Suprapubic skin (tissue), 4 donors: ENCODE measurements at places on chromosomes 1 and 21. TPM values are rescaled to one million over a fixed set of nuclear protein-coding genes. Genes with fewer than 3 reads are reported as not detected.
A peak's percentile ranks its signal among the peaks of the same experiment; 100 is the strongest.

The RSPH1 gene
- 0.81 TPM for total RNA-seq

The FCRL1 gene
- total RNA-seq = not detected

The FCRL2 gene
- total RNA-seq = not detected

The TMPRSS3 gene
- 1.6 TPM for total RNA-seq

The GJA8 gene
- total RNA-seq = not detected

The ORC1 gene
- total RNA-seq = 2.9 TPM

The CBS gene
- total RNA-seq = 7.1 TPM

The CACNA1S gene
- not detected for total RNA-seq

The LRIF1 gene
- 11.5 TPM for total RNA-seq

The THEM5 gene
- total RNA-seq = 89.7 TPM

The TNNI3K gene
- total RNA-seq = 0.76 TPM

The LAD1 gene
- 229 TPM for total RNA-seq

The CAPN8 gene
- 3.9 TPM for total RNA-seq

The CD84 gene
- total RNA-seq = 1.2 TPM

The TBX15 gene
- 3.3 TPM for total RNA-seq

The UTS2 gene
- total RNA-seq = not detected

The CYP4Z1 gene
- total RNA-seq = 0.81 TPM

GRCh38 chr1:88549536-88549935, 134.5 kb upstream of the PKN2 start:
- no peak overlapping the region for H3K4me3 ChIP-seq
- DNase-seq = no peak
- H3K27me3 ChIP-seq = no peaks in the 10 kb centered on the region

DNA sequence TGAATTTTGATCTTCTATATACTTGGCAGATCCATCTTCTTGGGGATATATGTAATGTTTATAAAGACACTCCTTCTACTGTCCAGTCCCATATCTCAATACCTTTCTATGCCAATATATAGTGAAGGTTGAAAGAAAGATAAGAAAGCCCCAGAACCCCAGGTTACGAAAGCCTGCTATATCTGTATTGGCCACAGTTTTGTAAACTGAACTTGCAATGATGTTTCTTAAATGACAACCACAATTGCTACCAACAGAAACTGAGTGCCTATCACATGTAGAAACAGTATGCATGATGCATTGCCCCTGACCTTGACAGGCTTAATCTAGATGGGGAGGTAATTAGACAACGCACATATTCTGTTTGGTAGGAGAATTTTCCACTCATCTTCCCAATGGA, 7.8 kb upstream of the RIMKLA start:
- no peaks in the 10 kb centered on the region for H3K36me3 ChIP-seq
- DNase-seq = no peak
- peaks cover 5% of the 10 kb centered on the region for H3K4me1 ChIP-seq
- no peak overlapping the region for H3K27ac ChIP-seq

DNA sequence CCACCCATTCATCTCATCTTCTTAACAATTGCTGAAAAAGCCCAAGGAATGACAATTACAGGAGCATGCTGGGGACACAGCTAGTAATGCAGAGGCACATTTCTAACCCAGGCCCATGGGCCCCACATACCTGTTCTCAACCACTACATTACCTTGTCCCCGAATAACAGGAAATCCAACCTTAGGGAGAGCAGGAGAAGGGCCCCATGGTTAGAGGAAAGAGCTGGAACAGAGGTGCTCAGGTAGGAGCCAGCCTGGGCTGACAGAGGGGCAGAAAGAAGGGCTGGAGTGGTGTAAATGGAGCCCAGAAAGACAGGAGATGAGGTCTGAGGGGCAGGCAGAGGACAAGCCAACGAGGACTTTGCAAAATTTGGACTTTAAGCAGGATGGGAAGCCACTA, 11.4 kb upstream of the S100A8 start:
- H3K4me3 ChIP-seq = no peak overlapping the region
- no peaks in the 10 kb centered on the region for H3K4me1 ChIP-seq
- no peak overlapping the region for H3K27ac ChIP-seq
- no peak for DNase-seq

DNA sequence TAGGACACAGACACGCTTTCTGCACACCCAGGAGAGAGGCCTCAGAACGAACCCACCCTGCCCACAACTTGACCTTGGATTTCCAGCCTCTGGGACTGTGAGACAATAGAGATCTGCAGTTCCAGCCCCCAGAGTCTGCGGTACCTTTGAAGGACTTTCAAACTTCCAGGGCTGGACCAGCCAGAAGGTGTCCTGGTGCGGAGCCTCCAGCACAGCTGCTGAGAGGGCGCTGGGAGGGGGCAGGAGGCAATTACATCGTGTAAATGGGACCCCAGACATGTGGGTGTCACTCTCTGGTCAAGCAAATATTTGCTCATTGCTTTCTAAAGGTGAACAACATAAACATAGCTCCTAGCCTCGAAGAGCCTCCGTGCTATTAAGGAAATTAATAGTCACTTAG, 58.7 kb upstream of the ACTRT2 start:
- no peak for DNase-seq
- H3K36me3 ChIP-seq = no peaks in the 10 kb centered on the region
- H3K4me1 ChIP-seq = no peaks in the 10 kb centered on the region
- H3K27ac ChIP-seq = no peak overlapping the region
- H3K27me3 ChIP-seq = peaks cover 22% of the 10 kb centered on the region

- no peak overlapping the region for H3K4me3 ChIP-seq
- peaks cover 7% of the 10 kb centered on the region for H3K27me3 ChIP-seq
- no peaks in the 10 kb centered on the region for H3K36me3 ChIP-seq
- peaks cover 14% of the 10 kb centered on the region for H3K4me1 ChIP-seq
- no peak overlapping the region for H3K27ac ChIP-seq
These were observed 100.2 kb upstream of the RGS1 start for GRCh38 chr1:192475329-192475728.

- no peak overlapping the region for H3K4me3 ChIP-seq
- no peaks in the 10 kb centered on the region for H3K27me3 ChIP-seq
- H3K27ac ChIP-seq = no peak overlapping the region
- DNase-seq = no peak
These were observed 33.0 kb downstream of the CAMK1G start for GRCh38 chr1:209616366-209617046.

GRCh38 chr1:54627196-54627595, 3.9 kb upstream of the FAM151A start:
- no peaks in the 10 kb centered on the region for H3K36me3 ChIP-seq
- no peaks in the 10 kb centered on the region for H3K27me3 ChIP-seq
- no peak for DNase-seq
- H3K4me3 ChIP-seq = no peak overlapping the region

DNA sequence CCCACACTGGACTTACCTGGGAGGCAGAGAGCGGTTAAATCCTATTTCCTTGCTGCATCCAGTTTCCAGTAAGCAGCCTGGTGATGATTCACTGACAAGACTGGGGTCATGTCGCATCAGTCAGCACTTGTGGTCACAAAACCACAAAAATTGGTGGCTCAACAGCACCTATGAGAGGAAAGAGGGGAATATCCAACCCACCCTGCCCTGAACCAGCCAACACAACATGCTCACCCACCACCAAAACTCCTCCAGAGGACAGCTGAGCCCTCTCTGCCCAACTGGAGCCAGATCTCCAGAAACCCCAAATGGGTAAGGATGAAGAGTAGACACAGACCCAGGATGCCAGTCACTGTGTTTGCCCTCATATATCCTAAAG, 64.0 kb downstream of the CD46 start:
- H3K27ac ChIP-seq = no peak overlapping the region
- peaks cover 94% of the 10 kb centered on the region for H3K4me1 ChIP-seq
- peaks cover 69% of the 10 kb centered on the region for H3K36me3 ChIP-seq
- H3K27me3 ChIP-seq = no peaks in the 10 kb centered on the region
- DNase-seq = peak; percentile 50

- DNase-seq = no peak
- peak overlapping the region; percentile 80 for H3K4me3 ChIP-seq
- peaks cover 56% of the 10 kb centered on the region for H3K4me1 ChIP-seq
- H3K36me3 ChIP-seq = peaks cover 14% of the 10 kb centered on the region
These were observed 2.6 kb downstream of the PUM1 start for GRCh38 chr1:31062867-31063380.

- DNase-seq = no peak
- no peak overlapping the region for H3K4me3 ChIP-seq
- no peak overlapping the region for H3K27ac ChIP-seq
- H3K36me3 ChIP-seq = no peaks in the 10 kb centered on the region
- H3K4me1 ChIP-seq = no peaks in the 10 kb centered on the region
These were observed 6.6 kb downstream of the PAPPA2 start for GRCh38 chr1:176469450-176470010.

- H3K4me1 ChIP-seq = no peaks in the 10 kb centered on the region
- no peak overlapping the region for H3K4me3 ChIP-seq
- H3K27ac ChIP-seq = no peak overlapping the region
- no peaks in the 10 kb centered on the region for H3K27me3 ChIP-seq
- no peak for DNase-seq
These were observed 239.3 kb upstream of the KCNK2 start for GRCh38 chr1:214843281-214843680.

DNA sequence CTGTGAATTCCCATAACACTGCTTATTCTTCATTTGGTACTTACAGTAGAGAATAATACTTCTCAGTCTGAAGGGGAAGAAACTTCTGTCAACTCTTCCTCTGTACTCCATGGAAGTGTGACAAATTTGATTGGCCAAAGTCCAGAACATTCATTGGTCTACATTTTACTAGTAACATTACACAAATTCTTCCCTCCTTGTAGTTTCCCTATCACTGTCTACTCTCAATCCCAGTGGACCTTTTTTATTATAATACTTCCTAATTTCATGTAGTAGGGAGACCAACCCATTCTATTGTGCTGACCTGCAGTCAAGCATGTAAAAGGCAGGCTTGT, 74.7 kb downstream of the ALG6 start:
- no peak for DNase-seq
- H3K27me3 ChIP-seq = no peaks in the 10 kb centered on the region
- H3K36me3 ChIP-seq = no peaks in the 10 kb centered on the region
- H3K27ac ChIP-seq = no peak overlapping the region

GRCh38 chr1:176959191-176959820, 205.2 kb downstream of the ASTN1 start:
- no peak overlapping the region for H3K27ac ChIP-seq
- no peaks in the 10 kb centered on the region for H3K4me1 ChIP-seq
- DNase-seq = no peak
- H3K36me3 ChIP-seq = no peaks in the 10 kb centered on the region
- peaks cover 6% of the 10 kb centered on the region for H3K27me3 ChIP-seq
- no peak overlapping the region for H3K4me3 ChIP-seq

GRCh38 chr1:64398936-64399335, 71.0 kb upstream of the CACHD1 start:
- no peak for DNase-seq
- H3K4me3 ChIP-seq = no peak overlapping the region
- no peak overlapping the region for H3K27ac ChIP-seq
- H3K27me3 ChIP-seq = no peaks in the 10 kb centered on the region
- no peaks in the 10 kb centered on the region for H3K4me1 ChIP-seq

GRCh38 chr1:228004331-228004855, 2.4 kb upstream of the WNT3A start:
- no peak overlapping the region for H3K27ac ChIP-seq
- H3K4me3 ChIP-seq = no peak overlapping the region
- peaks cover 37% of the 10 kb centered on the region for H3K4me1 ChIP-seq
- peaks cover 80% of the 10 kb centered on the region for H3K27me3 ChIP-seq
- DNase-seq = peak; percentile 52
- H3K36me3 ChIP-seq = no peaks in the 10 kb centered on the region

DNA sequence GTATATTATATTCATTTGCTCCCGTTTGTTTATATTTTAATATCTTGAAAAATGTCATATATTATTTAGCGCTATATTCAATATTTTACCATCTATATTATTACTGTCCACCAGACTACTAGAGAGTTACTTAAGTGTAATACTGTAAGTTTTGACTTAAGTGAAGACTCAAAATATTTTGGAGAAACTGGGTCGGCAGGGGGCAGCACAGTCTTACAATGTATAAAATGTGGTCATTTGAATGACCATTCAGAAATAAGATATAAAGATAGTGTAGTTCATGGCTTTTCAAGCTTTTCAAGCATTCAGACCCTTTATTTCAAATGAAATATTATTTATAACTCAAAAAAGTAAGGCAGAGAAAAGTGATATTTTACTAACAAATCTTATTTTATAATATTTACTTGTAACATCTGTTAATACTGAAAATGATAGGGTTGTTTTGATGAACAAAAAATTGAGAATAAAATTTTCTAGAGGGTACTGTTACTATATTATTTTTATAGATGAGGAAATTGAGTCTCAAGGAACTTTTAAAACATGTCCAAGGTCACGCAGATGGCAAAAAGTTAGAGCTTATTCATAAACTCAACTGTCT, 89.0 kb upstream of the SERTAD4 start:
- no peak overlapping the region for H3K27ac ChIP-seq
- H3K27me3 ChIP-seq = no peaks in the 10 kb centered on the region
- no peaks in the 10 kb centered on the region for H3K36me3 ChIP-seq
- H3K4me1 ChIP-seq = no peaks in the 10 kb centered on the region
- DNase-seq = peak; percentile 70

DNA sequence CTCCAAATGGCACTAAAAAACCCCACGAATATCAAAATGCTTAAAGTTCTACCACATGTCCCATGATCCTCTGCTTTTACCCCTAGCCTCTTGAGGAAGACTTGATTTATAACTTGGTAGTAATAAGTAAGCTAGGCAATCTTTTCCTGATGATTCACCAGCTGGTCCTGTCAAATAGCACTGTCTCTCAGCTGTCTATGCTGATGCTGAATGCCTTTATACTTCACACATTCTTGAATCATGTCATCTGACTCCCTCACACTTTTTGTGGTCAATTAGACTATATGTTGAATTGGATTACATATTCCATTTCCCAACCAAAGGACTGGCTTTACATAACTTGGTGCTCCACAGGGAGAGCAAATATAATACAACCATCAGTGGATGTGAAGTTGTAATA, 16.6 kb downstream of the C21orf91 start:
- no peaks in the 10 kb centered on the region for H3K27me3 ChIP-seq
- no peak for DNase-seq
- H3K4me3 ChIP-seq = no peak overlapping the region

- DNase-seq = no peak
- peak overlapping the region; percentile 78 for H3K27ac ChIP-seq
- H3K4me3 ChIP-seq = no peak overlapping the region
- no peaks in the 10 kb centered on the region for H3K27me3 ChIP-seq
These were observed 10.2 kb downstream of the MACF1 start for GRCh38 chr1:39214714-39214997.
